Activated naive CD4-positive, alpha-beta T cell treated with anti-CD3 and anti-CD28 coated beads, Interleukin-2, amount 10 ng/mL, durations not matched to agents 7 days and 5 days (primary cell): ENCODE measurements at places on chromosomes 5 and 9.
A peak's percentile ranks its signal among the peaks of the same experiment; 100 is the strongest.

DNA sequence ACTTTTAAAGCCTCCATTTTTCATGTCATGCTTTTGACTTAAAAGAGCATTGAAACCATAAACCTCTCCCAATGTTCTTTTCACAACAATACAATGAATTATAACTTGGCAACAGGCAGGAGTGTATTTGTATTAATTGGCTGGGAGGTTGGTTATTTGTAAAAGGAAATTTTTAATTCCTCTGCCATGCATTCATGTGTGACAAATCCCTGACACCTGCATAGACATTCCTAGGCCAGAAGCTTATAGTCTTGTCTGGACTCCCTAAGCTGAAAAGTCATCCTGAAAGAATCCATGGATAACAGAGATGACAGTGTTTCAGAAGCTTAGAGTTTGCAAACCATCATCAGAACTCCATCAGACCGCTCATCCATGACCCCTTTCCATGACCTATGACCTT, 76.3 kb upstream of the PTGER4 start:
- peaks cover 44% of the 10 kb centered on the region for H3K4me1 ChIP-seq
- no peak overlapping the region for H3K4me3 ChIP-seq
- no peak overlapping the region for H3K27ac ChIP-seq
- no peak for DNase-seq
- H3K27me3 ChIP-seq = peaks cover 2% of the 10 kb centered on the region
- H3K36me3 ChIP-seq = peaks cover 3% of the 10 kb centered on the region

GRCh38 chr9:111029260-111029659, 9.0 kb downstream of the LPAR1 start:
- DNase-seq = no peak
- H3K36me3 ChIP-seq = no peaks in the 10 kb centered on the region
- H3K27me3 ChIP-seq = no peaks in the 10 kb centered on the region
- H3K4me3 ChIP-seq = no peak overlapping the region
- peaks cover 4% of the 10 kb centered on the region for H3K4me1 ChIP-seq

- H3K36me3 ChIP-seq = no peaks in the 10 kb centered on the region
- no peak overlapping the region for H3K4me3 ChIP-seq
- H3K27ac ChIP-seq = no peak overlapping the region
Measured at GRCh38 chr9:92435263-92435662, 11.0 kb upstream of the OMD start.

DNA sequence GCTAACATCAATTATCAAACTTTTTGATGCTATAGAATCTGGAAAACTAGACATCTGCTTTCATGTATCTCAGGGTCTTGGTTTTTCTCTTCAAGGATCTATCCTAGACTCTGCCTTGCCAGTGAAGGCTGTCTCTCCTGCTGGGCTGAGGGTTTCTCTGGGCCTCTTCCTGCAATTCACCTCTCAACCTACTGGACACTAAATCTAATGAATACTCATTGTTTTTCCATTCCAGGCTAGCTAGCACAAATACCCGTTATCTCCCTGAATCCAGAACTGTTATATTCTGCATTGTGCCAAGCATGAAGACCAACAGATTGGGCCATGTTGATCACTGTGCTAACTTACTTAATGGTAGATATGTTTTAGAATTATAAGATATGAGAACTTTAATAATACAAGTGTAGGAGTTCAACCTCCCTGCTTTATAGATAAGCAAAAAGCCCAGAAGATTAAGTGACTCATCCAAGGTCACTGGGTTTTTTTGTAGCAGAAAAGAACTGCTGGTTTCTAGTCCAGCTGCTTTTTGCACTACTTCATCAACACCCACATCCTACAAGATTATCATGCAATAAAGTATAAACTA, 56.5 kb upstream of the RNF38 start:
- H3K27ac ChIP-seq = peak overlapping the region; percentile 37
- H3K4me3 ChIP-seq = no peak overlapping the region
- H3K27me3 ChIP-seq = no peaks in the 10 kb centered on the region
- H3K36me3 ChIP-seq = peaks cover 9% of the 10 kb centered on the region
- DNase-seq = no peak
- H3K4me1 ChIP-seq = peaks cover 61% of the 10 kb centered on the region
